Activated T-cell treated with anti-CD3 and anti-CD28 coated beads, Interleukin-2, amount 50 U/mL, for 48 hours (primary cell): ENCODE measurements at places on chromosomes 6 and 20.

- peak; percentile 64 for DNase-seq
Measured at GRCh38 chr20:49999329-49999728, 16.5 kb downstream of the SNAI1 start.

DNA sequence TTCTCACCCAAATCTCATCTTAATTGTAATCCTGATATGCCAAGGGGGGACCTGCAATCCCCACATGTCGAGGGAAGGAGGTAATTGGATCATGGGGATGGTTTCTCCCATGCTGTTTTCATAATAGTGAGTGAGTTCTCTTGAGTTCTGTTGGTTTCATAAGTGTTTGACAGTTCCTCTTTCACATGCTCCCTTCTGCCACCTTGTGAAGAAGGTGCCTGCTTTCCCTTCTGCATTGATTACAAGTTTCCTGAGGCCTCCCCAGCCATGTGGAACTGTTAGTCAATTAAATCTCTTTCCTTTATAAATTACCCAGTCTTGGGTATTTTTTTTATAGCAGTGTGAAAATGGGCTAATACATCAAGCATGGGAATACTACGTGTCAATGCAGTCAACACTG, 925.0 kb upstream of the MAN1A1 start:
- DNase-seq, result no peak

DNA sequence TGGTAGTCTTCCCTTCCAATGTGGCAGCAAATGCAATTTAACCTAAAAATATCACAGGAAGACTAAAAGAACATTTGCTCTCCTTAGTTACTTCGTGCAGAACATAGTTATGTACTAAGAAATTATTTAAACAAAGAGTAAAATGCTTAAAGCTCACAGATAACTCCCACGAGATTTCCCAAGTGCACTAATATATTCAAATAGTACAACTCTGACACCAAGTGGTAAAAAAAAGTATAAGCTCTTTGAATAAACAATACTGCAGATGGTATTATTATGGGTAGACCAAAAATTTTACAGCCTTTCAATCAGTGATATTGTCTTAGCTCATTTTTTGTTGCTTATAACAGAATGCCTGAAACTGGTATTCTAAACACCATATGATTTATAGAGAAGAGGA, 52.8 kb upstream of the FILIP1 start:
- no peak for DNase-seq

DNA sequence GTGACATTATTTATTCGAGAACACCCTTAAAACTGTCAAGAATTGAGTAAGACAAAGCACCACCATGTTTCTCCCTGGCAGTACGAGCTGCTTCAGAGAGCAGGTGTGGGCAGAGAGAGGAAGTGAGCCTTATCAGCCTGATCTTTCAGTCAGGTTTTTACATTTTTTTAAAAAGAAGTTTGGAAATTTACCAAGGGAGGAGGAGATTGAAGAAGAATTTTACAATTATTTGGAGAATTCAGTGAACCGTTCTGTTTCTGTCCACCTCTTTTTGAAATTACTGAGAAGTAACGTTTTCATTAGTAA, 75.5 kb downstream of the ZDHHC14 start:
- DNase-seq, result no peak

DNA sequence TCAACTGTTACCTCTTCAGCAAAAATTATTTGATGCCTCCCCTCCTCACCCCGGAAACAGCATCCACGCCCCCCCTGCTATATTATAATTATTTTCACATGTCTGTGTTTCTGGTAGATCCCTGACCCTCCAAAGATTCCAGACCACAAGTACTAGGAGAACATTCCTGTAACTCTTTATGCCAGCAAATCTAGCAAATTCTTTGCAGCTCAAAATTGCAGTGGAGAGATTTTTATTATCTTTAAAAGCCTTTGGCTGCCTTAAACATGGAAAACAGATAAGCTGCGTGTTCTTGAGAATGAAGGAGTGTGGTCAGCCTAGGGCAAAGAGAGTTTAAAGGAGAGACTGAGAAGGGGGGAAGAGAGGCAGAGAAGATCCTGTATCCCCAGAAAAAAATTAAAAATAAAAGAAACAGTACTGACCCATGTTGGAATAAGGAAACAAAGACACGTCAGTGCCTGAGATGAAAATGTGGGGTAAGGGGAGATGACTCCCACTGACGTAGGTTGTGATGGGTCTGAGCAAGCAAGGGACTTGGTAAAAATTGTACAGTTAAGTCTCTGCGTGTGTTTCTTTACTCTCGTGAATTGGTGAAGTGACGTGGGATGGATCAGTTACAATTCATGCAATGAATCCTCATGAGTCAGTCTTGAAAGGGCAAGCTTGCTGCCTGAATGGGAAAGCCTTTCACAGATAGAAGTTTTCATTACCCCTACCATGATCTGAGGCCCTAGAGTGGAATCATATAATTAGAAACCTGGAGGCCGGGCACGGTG, 8.3 kb downstream of the ID4 start:
- no peak for DNase-seq

GRCh38 chr6:110769923-110770322, 45.3 kb downstream of the CDK19 start:
- DNase-seq, result no peak

GRCh38 chr6:104896914-104897313, 37.2 kb upstream of the HACE1 start:
- no peak for DNase-seq

- DNase-seq, result no peak
Measured at GRCh38 chr6:6659600-6660327, 71.2 kb downstream of the LY86 start.
